ENCODE measurements at places on chromosomes 4 and X. TPM values are rescaled to one million over a fixed set of nuclear protein-coding genes. Genes with fewer than 3 reads are reported as not detected.

The SMIM10L2A gene
- total RNA-seq: 0.28 TPM

The RPS6KA6 gene
- total RNA-seq: 0.95 TPM

The PABPC1L2B gene
- not detected for total RNA-seq

The CORIN gene
- total RNA-seq: 0.56 TPM

The ADRA2C gene
- not detected for total RNA-seq

All from pulmonary artery endothelial cell (primary cell).